ENCODE measurements at places on chromosomes 16 and 17.

- DNase-seq, result no peak
These were observed 68.5 kb upstream of the PLCG2 start for GRCh38 chr16:81710596-81710995.

GRCh38 chr17:57663326-57664070 lies 81.6 kb downstream of the CCDC182 start:
- no peak for DNase-seq

- DNase-seq, result no peak
These were observed 27.2 kb upstream of the TBX2 start for GRCh38 chr17:61372436-61372835.

- DNase-seq, result no peak
These were observed 81.3 kb downstream of the HIC1 start for GRCh38 chr17:2136241-2136640.

DNA sequence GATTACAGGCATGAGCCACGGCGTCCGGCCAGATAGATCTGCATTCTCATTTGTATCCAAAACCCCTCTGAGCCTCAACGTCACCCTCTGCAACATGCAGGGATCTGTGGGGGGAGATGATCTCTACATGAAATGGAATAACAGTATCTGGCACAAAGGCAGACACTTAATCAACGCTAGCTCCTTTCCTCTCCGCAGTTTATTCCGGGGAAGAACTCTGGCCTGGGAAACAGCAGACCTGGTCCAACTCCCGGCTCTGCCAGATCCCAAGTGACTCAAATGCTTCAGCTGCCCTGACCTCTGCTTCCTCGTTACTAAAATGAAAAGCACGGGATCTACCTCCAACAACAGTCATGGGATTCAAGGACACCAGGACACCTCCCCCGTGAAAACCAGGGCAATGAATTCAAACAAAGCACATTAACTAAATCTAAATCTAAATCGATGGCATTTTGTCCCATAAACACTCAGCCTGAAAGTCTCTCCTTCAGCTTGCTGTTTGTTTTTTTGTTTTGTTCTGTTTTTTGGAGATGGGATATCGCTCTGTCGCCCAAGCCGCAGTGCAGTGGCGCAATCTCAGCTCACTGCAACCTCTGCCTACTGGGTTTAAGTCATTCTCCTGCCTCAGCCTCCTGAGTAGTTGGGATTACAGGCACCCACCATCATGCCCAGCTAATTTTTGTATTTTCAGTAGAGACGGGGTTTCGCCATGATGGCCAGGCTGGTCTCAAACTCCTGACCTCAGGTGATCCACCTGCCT lies 78.2 kb downstream of the NXN start:
- no peak for DNase-seq

GRCh38 chr16:72815348-72816318 lies 232.3 kb downstream of the ZFHX3 start:
- DNase-seq, result no peak

DNA sequence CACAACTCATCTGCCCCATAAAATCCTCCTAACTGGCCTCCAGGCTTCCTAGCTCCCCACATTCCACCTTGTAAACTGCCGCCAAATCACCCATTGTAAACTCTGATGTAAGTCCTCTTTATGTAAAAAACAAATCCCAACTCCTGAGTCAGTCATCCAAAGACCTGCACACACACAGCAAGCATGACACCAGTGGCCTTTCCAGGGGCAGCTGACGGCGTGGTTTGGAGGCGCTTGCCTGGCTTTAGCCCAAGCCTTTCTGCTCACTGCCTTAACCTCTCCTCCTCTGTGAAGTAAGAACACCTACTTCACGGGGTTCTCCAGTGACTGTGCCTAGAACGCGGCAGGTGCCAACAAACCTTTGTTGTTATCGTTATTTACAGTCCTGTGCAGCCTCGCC lies 14.0 kb downstream of the UBE2O start:
- DNase-seq, result no peak

DNA sequence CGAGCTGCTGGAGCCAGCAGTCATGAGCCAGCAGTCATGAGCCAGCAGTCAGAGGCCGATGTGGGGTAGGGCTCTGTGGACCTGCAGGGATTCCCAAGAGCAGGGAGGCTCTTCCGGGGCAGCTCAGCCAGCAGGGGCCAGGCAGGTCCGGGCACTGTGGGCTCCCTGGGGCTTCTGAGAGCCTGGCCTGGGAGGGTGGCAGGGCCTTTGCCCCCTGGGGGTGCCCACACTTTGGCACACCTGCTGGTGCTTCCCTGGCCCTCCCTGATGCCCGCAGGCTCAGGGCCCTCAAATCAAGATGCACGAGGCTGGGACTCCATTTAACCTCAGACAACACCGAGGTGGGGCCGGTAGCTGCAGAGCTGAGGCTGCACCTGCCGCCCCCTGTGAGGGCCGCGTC lies 18.1 kb downstream of the SOX8 start:
- no peak for DNase-seq

- peak; percentile 3 for DNase-seq
These were observed 713 bp downstream of the COX11 start for GRCh38 chr17:54967621-54968261.

GRCh38 chr17:66775881-66776400 lies 59.0 kb upstream of the CACNG5 start:
- no peak for DNase-seq

DNA sequence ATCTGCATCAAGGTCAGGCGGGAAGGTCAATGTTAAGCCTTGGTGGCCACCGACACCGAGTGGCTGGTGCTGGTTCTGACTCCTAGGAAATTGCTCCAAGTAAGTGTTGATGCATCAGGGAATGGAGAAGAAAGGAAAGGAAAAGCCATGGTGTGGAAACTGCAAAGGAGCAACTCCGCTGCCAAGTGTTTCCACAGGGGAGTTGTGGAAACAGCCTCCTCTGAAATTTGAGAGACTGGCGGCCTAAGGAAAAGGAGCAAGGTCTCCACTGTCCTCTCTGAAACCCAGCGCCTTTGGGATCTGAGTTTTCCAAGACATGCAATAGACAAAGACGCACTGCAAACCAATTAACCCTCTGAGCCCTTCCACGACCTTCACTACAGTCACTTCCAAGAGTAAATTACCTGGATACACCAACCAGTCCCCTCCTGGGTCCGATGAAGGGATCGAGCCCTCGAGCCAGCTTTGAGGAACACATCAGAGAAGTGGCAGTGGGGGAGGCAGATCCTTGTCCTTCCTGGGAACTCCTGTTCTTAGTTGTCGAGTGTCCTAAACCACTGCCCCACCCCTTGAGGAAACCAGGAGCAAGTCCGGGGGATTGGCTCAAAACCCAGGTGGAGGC lies 51.1 kb downstream of the SRL start:
- DNase-seq, result no peak

GRCh38 chr17:78708510-78708973 lies 73.5 kb downstream of the CYTH1 start:
- peak; percentile 82 for DNase-seq

DNA sequence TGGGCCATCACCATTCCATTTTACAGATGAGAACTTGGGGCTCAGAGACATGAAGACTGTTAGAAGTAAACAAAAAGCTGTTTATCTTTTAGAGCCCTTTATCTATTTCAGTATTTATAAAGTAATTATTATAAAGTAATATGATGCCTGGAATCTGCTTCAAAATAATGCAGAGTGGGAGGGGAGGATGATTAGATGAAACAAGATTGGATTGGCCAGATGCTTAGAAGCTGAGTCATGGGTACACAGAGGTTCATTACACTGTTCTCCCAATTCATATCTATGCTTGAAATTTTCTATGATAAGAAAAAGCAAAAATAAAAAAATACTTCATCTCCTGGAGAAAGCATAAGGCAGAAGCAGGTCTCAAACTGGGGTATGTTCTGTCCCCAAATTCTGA lies 29.4 kb downstream of the TOM1L2 start:
- DNase-seq, result no peak

- no peak for DNase-seq
These were observed 3.9 kb downstream of the IGFALS start for GRCh38 chr16:1789643-1790045.
